Hematopoietic multipotent progenitor cell (in vitro differentiated cells): ENCODE measurements at places on chromosomes 7 and 10. TPM values are rescaled to one million over a fixed set of nuclear protein-coding genes. Genes with fewer than 3 reads are reported as not detected.

EMX2 gene
- total RNA-seq: not detected

DNA sequence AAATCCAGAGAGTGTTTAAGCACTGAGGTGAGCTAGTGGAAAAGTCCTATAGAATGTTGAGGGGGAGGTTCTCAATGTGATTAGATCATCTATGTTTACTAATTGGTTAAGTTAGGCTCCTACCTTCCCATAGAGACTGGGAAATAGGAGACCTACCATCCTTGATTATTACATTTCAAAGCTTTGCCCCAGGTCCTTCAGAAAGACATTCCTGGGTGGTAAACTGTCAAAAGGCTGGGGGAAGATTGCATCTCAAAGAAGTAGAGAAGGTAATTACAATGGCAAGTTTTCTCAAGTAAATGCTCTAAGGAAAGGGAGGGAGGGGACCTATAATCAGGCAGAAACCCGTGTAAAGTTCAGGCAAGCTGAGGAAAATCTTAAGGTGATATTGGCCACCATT is 247.8 kb upstream of the SMIM30 start:
- DNase-seq: no peak

HOXA5 gene
- total RNA-seq: 30.4 TPM

DNA sequence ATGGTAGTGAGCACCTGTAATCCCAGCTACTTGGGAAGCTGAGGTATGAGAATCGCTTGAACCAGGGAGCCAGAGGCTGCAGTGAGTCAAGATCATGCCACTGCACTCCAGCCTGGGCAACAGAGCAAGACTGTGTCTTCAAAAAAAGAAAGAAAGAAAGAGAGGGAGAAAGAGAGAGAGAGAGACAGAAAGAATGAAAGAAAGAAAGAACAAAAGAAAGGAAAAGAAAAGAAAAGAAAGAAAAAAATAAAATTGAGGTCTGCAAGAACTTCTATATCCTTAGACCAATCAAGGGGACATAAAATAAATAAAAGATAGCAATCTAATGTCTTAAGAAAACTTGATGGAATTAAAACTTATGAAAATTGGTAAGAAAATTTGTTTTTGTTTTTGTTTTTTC is 34.9 kb upstream of the PARD3 start:
- DNase-seq: no peak

DNA sequence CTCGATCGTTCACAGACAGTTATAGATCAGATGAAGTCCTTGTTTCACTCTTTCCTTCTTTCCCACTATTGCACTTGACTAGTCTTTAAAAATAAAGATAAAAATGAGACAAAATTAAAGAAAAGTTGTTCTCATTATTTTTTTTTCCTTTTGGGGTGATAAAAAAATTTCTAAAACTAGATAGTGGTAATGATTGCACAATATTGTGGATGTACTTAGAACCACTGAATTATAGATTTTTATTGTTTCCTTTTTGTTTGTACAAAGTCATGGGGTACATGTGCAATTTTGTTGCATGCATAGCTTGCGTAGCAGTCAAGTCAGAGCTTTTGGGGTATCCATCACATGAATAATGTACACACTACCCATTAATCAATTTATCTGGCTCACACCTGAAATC is 97.3 kb downstream of the PHTF2 start:
- no peak for DNase-seq

DNA sequence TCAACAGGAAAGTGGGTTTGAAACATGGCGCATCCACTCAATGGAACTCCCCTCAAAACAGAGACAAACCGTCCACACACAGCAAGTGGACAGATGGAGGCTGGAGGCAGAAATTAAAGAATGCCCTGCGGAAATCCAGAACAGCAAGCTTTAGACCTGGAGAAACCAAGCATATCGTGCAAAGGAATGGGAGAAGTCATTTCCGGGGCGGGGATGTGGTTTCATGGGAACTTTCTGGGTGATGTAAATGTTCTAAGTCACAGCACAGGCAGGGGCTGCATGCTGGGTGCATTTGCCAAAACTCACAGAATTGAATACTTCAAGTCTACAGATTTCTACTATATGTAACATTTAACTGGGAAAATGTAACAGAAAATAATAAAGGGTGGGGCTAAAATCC is 213.0 kb downstream of the PTPRN2 start:
- DNase-seq: no peak

DNA sequence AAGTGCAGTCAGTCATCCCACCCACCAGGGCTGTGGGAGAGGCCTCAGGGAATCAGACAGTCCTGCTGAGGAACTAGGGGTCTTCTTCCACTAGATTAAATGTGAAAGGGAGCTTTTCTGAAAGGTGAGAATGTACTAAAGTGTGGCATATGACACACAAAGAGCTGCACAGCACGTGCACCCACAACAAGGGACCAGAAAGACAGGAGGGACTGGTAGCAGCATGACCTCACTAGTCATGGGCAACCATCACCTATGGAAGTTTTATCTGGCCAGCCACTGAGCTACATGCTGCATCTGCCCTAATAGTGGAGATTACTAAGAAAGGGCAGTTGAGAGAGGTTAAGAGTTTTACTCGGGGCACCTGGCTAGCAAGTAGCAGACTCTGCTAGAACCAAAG is 204.4 kb upstream of the AOAH start:
- no peak for DNase-seq
